ENCODE measurements at places on chromosomes 12 and 14.

- peak; percentile 43 for DNase-seq
Observed at GRCh38 chr12:46387670-46388069, 15.1 kb upstream of the SLC38A2 start.

GRCh38 chr12:49779581-49779980 lies 38.2 kb downstream of the TMBIM6 start:
- DNase-seq: no peak

- DNase-seq: no peak
Observed at GRCh38 chr12:123741937-123742572, 20.0 kb upstream of the DNAH10 start.

GRCh38 chr12:12086973-12087692 lies 16.4 kb downstream of the BCL2L14 start:
- no peak for DNase-seq
